Articular chondrocyte of knee joint (primary cell): ENCODE measurements at places on chromosomes 3 and 15. TPM values are rescaled to one million over a fixed set of nuclear protein-coding genes. Genes with fewer than 3 reads are reported as not detected.

LDHAL6B gene
- not detected in 2 replicates for total RNA-seq

CYP1A2 gene
- not detected in 2 replicates for total RNA-seq

ZBED2 gene
- not detected in 2 replicates for total RNA-seq

HYAL1 gene
- total RNA-seq, result 14.5 and 15.5 TPM in 2 replicates

SNX33 gene
- total RNA-seq, result 42.6 and 44.7 TPM in 2 replicates

RGMA gene
- 2.9 and 4.1 TPM in 2 replicates for total RNA-seq

MME gene
- total RNA-seq, result 2.7 and 26.5 TPM in 2 replicates

CILP gene
- 4.6 and 13.8 TPM in 2 replicates for total RNA-seq

B3GALNT1 gene
- 34.0 and 53.1 TPM in 2 replicates for total RNA-seq

COL8A1 gene
- 32.1 and 134 TPM in 2 replicates for total RNA-seq

SLC25A20 gene
- total RNA-seq, result 15.7 and 25.4 TPM in 2 replicates

UCN2 gene
- total RNA-seq, result 0.13 and 0.22 TPM in 2 replicates

CACNA1D gene
- total RNA-seq, result 0.91 and 2.9 TPM in 2 replicates

BCL2A1 gene
- total RNA-seq, result 0.43 and 1.7 TPM in 2 replicates

TMEM44 gene
- 13.9 and 15.7 TPM in 2 replicates for total RNA-seq

MYZAP gene
- 0.65 and 1.6 TPM in 2 replicates for total RNA-seq

GUCA1C gene
- not detected in 2 replicates for total RNA-seq

GPR87 gene
- 0.11 TPM in 1 of 2 replicates, not detected in the other for total RNA-seq

SOX2 gene
- total RNA-seq, result not detected in 2 replicates

LHFPL4 gene
- total RNA-seq, result under 0.01 TPM in 1 of 2 replicates, not detected in the other
